ENCODE measurements at places on chromosomes 12 and 14. TPM values are rescaled to one million over a fixed set of nuclear protein-coding genes. Genes with fewer than 3 reads are reported as not detected.

SMOC1 gene
- 12.2 TPM for total RNA-seq

TESPA1 gene
- not detected for total RNA-seq

CPNE6 gene
- total RNA-seq, result 35.5 TPM

AQP2 gene
- total RNA-seq, result not detected

- DNase-seq, result no peak
Observed at GRCh38 chr14:22433069-22433468, 156.0 kb downstream of the DAD1 start.

- DNase-seq, result no peak
Observed at GRCh38 chr12:61107118-61107517, 1153.1 kb upstream of the USP15 start.

DNA sequence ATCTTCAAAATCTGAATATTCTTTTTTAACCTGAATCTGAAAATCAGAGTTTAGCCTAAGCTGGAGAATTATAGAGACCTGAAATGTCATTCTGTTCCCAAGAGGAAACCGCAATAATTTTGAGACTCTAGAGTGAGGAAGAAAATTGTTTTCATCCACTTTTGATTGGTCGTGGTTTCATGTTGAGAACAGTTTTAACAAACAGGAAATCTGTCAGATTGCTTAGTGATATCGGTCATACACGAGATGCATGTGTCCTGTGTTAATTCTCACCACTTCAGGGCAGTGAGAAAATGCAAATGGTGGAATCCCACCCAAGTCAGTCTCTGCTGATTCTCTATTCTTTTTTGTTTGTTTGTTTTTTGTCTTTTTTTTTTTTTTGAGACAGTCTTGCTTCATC lies 1498.5 kb upstream of the TMEM132C start:
- no peak for DNase-seq

DNA sequence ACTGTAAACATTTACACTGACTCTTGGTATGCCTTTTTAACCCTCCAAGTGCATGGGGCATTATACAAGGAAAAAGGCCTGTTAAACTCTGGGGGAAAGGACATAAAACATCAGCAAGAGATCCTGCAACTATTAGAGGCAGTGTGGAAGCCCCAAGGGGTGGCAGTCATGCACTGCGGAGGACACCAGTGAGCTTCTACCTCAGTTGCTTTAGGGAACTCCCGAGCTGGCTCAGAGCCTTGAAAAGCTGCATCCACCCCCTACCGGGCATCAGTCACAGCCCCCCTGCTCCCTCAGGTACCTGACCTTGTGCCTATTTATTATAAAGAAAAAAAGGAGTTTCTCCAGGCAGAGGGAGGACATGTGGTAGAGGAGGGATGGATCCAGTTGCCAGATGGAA lies 695.6 kb upstream of the LMO3 start:
- no peak for DNase-seq

BTBD6 gene
- total RNA-seq, result 52.2 TPM

DNA sequence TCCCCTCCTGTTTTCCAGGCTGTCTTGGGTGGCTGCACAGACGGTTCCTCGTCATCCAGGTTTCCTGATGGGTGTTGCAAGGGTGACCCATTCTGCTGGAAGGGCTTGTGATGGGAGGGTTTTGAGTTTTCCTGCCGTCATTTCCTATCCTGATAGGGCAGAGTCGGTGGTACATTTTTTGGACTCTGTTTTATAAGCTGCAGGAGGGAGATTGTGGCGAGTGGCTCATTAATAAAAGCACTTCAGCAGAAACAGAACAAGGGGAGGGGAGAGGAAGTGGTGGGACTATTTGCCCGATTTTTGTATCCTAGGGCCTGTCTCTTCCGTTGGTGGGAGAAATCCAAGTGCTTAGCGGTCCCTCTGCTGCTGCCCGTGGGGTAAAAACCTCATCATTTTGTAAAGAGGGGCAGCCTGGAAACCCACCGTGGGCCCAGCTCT lies 40.0 kb downstream of the TSPAN9 start:
- DNase-seq, result no peak

- DNase-seq, result no peak
Observed at GRCh38 chr14:68623826-68624225, 169.0 kb downstream of the ZFP36L1 start.

PTGES3 gene
- total RNA-seq, result 78.7 TPM

Data from frontal cortex (tissue), 4 donors.